T-helper 2 cell (primary cell): ENCODE measurements at places on chromosomes 12 and 14.

- DNase-seq = no peak
These were observed 15.8 kb upstream of the CPNE8 start for GRCh38 chr12:38921025-38921677.

- no peak for DNase-seq
These were observed 669 bp upstream of the SLC25A21 start for GRCh38 chr14:37172936-37173614.

DNA sequence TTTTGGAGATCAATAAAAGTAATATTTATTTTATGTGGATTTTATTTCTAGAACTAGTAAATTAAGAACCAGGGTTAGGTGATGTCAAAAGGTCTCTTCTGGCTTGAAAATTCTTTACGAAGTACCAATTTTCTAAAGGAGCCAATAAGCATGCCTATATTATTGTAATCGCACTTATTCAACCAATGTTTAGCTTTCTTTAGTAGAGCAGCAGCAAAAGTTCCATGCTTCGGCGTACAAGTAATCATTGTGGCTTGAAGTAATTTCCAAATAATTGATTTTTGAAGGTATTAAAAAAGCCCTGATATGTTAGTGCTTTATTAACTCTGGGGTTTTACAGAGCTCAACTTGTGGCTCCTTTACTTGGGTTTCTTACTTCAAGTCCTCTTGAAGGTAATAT, 3.4 kb downstream of the RMST start:
- DNase-seq = no peak

DNA sequence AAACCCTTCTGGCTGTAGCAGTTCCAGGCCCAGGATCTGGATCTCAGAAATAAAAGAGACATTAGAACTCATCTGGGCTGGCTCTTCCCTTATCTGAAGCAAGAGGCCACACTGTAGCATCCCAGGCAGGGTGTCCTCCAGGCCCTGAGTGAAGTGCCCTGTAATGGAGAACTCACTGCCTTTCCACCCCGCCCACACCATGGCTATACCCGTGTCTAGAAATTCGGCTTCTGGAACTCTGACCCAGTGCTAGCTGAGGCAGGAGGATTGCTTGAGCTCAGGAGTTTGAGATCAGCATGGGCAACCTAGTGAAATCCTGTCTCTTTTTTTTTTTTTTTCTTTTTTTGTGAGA, 23.5 kb upstream of the PLEKHG3 start:
- DNase-seq = no peak

- DNase-seq = no peak
These were observed at the start of gene INHBE for GRCh38 chr12:57454566-57455373. Gene INHBE (plus strand): TSS chr12:57455307. CDS start chr12:57455537, 230 bp downstream.

DNA sequence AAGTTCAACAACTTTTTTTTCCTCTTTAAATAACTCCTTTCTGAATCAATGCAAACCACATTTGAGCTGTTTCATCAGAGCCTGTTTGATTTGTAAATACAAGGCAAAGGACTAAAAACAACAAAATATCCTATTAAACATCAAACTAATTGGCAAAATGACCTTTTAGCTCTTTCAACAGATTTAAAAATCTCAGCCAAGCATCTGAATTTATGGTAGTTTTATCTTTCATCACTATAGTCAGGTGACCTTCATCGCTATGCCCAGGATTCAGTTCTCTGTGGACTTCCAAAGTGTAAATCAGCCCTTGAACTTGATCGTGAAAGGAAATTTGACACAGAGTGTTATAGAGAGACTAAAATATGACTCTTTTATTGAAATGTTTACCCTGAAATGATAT, 1554.5 kb upstream of the FLRT2 start:
- DNase-seq = no peak
